Omental fat pad (tissue), 4 donors: ENCODE measurements at places on chromosomes 5 and 9. TPM values are rescaled to one million over a fixed set of nuclear protein-coding genes. Genes with fewer than 3 reads are reported as not detected.

LCN10 gene
- total RNA-seq: 3.5 TPM

UBE2QL1 gene
- total RNA-seq: 4.1 TPM

THBS4 gene
- total RNA-seq: 9.7 TPM

SH3TC2 gene
- 2.5 TPM for total RNA-seq

ENHO gene
- total RNA-seq: not detected

ANXA2R gene
- 3.3 TPM for total RNA-seq

IL31RA gene
- not detected for total RNA-seq

IL11RA gene
- 49.3 TPM for total RNA-seq

IFNK gene
- not detected for total RNA-seq

DNAH5 gene
- 0.46 TPM for total RNA-seq

- no peak for DNase-seq
Measured at GRCh38 chr5:171627936-171628632, 157.5 kb upstream of the SMIM23 start.

DNA sequence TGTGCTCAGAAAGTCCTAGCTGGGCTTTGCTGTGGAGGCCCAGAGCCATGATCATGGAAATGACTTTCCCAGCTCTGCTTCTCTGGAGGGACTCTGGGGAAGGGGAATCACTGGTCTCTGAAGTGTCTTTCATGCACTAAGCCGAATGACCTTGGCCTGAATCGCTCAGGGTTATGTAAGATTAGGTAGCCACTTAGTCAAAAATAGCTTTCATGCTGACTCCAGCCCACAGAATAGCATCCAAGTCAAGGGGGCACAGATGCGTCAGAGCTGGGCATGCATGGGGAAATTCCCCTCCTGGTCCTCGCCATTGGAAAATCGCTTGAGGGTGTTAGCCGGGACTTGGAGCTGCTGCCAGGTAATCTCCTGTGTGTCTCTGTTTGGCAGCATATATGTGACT, 36.1 kb upstream of the PPARGC1B start:
- no peak for DNase-seq

- no peak for DNase-seq
Measured at GRCh38 chr9:37100327-37100726, 20.0 kb upstream of the ZCCHC7 start.

GRCh38 chr5:169347786-169348185, 46.8 kb upstream of the SLIT3 start:
- DNase-seq: no peak

- no peak for DNase-seq
Measured at GRCh38 chr5:55923177-55923771, 71.5 kb downstream of the IL6ST start.

GRCh38 chr9:4663956-4664355, 1.9 kb downstream of the PLPP6 start:
- no peak for DNase-seq

DNA sequence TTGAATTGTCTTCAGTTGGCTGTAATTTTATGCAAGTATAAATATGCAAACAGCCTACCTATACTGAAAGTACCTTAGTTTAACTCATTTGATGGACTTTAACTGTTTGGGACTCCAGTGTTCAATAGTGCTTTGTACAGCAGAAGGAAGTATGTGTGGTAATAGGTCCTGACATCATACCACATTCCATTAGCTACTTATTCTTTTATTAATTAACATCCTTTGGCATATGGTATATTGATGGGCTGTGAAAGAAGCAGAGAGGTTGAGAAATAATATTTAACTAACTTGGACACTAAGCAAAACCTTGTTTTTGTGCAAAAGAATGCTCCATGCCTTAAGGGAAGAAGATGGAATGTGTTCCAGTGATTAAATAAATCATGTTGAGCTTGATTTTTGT, 97.6 kb upstream of the SEMA6A start:
- DNase-seq: no peak

DNA sequence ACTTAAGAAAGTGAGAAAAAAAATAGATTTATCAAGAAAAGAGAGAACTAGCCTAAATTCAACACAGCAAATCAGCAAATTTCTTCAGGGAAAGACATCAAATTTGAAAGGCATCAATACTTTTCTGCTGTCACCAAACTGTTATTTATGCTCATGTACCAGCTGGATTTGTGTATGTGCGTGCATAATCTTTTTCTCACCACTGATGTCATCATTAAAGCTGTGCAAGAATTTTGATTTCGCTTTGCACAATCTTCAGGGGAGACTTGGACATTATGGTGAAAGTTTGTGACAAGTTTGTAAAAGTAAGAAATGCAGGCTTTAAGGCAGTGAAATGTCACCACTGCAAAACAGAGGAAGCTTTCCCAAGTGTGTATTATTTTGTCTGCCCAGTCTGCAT, 215.4 kb downstream of the SLF1 start:
- no peak for DNase-seq

- no peak for DNase-seq
Measured at GRCh38 chr5:155546075-155546474, 532.5 kb downstream of the KIF4B start.

DNA sequence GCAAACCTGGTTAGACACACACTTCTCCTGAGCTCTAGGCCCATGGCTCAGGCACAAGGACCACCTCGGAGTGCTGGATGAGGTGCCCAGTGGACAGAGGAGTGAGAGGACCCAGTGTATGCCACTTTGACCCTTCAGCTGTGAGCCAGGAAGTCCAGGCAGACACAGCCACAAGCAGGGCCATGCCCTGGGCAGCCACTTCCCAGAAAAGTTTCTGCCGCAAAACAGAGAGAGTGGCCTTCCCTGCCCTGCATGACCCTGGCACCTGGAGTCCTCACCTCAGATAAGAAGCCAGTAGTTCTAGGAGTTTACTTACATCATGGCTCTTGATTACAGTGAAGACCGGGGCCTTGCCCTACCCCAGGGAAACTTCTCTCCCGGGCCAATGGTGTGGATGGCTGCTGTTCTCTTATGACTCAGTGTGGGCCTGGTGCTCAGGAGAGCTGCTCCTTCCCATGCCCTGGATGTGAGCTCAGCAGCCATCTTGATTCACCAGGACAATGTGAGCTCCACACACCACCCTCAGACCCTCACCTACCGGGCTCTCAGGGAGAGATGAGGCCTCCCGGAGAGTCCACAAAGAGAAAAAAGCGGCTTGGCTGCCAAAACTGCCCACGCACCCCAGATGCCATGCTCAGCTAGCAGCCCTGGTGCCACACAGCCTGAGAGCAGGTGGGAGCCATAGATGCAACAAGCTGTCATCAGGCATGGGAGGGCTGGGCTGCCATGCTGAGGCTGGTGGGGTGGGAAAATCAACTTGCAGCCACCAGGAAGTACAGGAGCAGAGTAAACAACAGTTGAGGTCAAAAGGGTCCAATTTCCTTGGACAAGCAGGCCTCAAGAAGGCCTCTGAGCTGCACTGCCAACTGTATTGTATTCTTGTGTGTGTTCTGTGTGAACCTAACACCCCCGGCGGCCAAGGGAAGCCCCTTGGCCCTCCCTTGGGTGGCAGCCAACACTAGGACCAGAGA, 11.7 kb upstream of the IRF1 start:
- no peak for DNase-seq

- no peak for DNase-seq
Measured at GRCh38 chr9:4748612-4749011, 7.6 kb upstream of the AK3 start.

GRCh38 chr9:32899181-32899580, 102.2 kb downstream of the APTX start:
- no peak for DNase-seq

DNA sequence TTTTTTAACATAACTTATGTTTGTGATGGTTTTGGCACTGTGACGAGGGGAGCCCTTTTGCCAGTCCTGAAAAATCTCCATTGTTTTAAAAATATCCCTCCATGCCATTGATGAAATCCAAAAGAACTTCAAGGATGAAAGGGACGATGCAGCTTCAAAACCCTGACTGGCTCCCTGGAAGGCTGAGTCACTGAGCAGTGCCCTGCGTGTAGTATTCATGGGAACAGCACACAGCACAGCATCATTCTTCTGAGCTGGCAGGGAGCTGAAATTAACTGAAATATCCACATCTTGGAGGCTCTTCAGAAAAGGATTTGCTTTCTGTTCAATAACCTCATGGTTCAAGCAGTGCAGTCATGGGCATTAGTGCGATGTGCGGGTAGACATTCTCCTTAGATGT, 29.7 kb downstream of the PDE4D start:
- DNase-seq: no peak

- DNase-seq: no peak
Measured at GRCh38 chr5:110398951-110399350, 327.5 kb downstream of the TMEM232 start.

DNA sequence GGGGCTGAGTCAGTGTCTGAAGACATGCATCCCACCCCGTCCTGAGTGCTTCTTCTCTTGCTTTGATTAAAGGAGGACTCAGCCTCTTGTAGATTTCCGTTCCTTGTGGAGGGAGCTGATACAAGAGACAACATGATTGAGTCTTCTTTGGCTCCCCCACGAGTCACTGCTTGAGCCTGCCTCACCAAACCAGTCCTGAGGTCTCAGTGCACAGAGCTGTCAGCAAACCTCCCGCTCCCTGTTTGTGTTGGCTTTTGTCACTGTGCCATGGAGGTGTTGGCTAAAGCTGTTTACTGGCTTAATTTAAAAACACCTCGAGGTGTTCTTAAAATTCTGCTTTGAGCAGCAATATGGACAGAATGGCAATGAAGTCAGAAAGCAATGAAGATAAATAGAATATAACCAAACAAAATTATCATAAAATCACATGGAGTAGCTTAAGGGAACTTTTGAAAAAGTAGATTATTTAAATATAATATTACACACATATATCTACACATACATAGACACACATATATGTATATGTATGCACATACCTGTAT, 234.1 kb upstream of the ANKRD55 start:
- no peak for DNase-seq

DNA sequence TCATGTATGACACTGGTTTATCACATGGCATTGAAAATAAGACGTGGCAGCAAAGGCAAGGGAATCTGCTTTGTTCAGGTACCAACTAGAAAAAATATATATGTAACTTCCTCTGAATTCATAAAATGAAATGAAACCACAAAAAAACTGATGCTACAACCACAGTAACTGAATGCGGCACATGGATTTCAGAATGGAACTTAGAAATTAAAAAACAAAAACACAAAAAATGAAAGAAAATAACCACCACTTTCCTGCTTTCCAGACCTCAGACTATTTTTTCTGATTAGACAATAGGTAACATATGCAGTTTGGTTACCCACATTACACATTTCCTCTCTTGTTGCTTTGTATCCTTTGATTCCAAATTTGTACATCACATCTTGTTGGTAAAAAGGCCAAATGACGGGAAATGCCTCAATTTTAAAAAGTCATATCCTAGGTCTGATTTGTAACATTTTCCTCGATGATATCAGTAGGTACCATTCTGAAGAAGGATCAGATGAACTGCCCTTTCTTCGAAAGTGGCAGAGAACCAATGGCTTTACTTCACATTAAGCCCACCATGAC, 18.1 kb upstream of the PDCL start:
- no peak for DNase-seq

DNA sequence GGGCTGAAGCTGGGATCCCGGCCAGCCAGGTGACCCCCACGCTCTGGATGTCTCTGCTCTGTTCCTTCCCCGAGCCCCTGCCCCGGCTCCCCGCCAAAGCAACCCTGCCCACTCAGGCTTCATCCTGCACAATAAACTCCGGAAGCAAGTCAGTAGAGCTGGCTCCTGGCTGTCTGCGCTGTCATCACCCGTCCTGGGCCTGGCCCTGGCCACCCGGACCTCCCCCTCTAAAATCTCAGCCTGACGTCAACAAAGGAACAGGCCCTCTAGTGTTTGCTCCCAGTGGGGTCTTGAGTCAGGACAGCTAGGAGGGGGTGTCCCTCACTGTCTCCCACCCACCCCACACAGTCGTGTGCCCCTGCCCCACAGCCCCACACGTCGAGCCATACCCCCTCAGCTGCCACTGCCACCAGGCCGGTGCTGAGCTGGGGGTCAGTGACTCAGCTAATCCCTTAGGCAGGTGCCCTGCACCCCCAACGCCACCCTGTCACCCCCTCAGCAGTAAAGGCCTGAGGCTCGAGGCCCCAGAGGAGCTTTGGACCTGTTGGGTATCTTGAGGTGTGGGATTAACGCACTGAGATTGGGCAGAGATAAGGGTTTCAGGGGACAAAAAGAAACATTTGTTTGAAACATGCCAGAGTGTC, 1.1 kb upstream of the LCNL1 start:
- no peak for DNase-seq

DNA sequence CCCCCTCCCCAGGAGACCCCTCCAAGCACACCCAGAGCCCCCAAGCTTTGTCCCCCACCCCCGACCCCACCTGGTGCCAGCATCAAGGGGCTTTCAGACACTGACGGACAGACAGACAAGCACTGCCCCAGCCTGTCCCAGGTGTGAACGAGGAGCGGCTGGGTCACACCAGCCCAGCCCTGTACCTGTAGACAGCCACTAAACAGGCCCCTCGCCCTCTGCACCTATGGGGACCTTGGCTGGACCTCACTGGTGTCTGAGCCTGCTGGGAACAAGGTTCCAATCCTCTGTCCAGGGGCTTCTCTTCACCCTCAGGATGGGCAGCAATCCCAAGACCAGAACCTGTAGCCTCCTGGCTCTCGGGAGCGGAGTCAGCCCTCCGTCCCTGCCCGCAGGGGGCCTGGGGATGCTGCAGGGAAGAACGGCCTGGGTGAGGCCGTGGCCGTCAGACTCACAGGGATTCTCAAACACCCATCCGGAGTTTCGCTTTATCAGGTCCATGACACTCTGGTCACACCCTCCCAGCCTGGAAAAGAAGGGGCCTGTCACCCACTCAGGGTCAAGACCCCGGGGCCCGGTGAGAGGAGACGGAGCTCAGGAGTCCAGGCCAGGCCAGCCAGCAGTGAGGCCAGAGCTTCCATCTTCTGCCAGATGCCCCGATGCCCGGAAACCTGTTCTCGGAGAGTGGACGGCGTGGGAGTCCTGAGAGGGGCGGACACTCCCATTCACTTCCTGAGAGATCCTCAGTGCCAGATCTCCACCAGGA, 2.8 kb downstream of the LCN6 start:
- DNase-seq: no peak

GRCh38 chr5:78512435-78512834, 136.1 kb downstream of the LHFPL2 start:
- DNase-seq: no peak

GRCh38 chr5:139642213-139642612, 5.9 kb upstream of the CXXC5 start:
- no peak for DNase-seq

- no peak for DNase-seq
Measured at GRCh38 chr5:173642191-173642816, 25.9 kb upstream of the BOD1 start.

DNA sequence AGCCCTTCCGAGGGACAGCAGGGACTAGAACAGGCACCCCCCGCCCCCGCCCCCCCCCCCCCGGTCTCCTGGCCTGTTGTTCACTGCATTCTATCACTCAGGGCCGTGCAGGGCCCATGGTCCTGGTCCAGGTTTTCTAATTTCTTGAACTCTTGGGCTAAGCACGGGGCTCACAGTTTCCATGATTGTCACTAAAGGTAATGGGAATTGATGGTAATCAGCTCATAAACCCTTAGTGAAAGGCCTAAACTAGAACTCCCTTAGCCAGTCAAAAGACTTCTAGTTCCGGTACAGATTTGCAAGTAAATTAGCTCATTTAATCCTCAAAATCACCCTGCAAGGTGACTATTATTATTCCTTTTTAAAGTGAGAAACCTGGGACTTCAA, 14.7 kb upstream of the PWWP2A start:
- no peak for DNase-seq
